ENCODE measurements at places on chromosomes 16 and 17. TPM values are rescaled to one million over a fixed set of nuclear protein-coding genes. Genes with fewer than 3 reads are reported as not detected.

GAS2L2 gene
- not detected for total RNA-seq

SLC38A7 gene
- 10.5 TPM for total RNA-seq

SEZ6L2 gene
- 0.13 TPM for total RNA-seq

TTYH2 gene
- 23.8 TPM for total RNA-seq

KRTAP4-6 gene
- not detected for total RNA-seq

RHOT1 gene
- 26.0 TPM for total RNA-seq

RNF222 gene
- 0.18 TPM for total RNA-seq

FAM20A gene
- total RNA-seq, result not detected

NTHL1 gene
- total RNA-seq, result 22.5 TPM

FASN gene
- total RNA-seq, result 191 TPM

PPP1R1B gene
- not detected for total RNA-seq

Measured in activated CD4-positive, alpha-beta memory T cell treated with anti-CD3 and anti-CD28 coated beads, Interleukin-2, amount 10 ng/mL, durations not matched to agents 7 days and 5 days (primary cell).